Ovary (tissue), 10 donors: ENCODE measurements at places on chromosomes 5 and 9.

DNA sequence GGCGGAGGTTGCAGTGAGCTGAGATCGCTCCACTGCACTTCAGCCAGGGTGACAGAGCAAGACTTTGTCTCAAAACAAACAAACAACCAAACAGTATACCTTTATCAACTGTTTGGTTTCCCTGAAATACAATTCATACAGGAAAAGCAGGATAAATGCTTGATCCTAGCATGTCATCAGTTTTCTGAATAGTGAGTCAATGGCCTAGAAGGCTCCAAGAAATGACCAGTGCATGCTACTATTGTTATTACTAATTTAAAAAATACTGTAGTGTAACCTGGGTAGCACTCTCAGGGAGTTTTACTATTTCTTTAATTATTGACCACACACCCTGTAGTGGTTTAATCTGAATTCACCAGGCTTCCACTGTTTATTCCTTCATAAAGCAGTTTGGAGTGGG, 101.0 kb upstream of the PTPN3 start:
- DNase-seq: no peak

DNA sequence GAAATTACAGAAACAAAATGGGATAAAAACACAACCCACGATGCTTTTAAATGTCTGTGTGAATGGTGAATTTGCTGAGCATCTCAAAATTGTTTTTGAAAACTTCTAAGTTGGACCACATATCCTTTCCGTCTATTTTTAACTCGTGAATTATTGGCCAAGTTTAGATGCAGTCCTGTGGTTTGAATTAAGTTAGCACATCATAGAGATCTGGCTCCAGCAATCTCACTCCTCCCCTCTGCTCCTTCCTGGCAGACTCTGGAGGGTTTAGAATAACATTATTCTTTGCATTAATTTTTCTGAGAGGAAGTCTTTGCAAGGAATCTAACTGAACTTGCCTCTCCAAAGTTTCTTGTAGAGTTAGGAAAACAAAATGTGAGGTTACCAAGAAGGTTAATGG, 14.5 kb upstream of the ANKRD55 start:
- DNase-seq: no peak

DNA sequence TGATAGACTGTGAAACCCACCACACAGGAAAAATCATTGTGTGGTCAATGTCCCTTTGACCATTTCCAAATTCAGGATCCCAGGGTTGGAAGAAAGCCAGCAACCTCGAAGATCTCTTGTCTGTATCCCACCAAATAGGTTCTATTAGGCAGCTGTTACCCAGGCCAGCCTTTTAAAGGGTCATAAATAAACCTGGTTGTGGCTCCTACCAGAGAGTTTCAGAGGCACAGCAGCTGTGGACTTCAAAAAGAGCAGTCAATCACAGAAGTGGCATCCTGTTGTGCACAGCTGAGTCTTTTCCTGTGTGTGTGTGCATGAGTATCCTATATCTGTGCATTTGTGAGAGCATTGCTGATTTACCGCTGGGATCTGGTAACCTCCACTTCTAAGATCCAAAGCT, 23.7 kb upstream of the OR2S2 start:
- no peak for DNase-seq

DNA sequence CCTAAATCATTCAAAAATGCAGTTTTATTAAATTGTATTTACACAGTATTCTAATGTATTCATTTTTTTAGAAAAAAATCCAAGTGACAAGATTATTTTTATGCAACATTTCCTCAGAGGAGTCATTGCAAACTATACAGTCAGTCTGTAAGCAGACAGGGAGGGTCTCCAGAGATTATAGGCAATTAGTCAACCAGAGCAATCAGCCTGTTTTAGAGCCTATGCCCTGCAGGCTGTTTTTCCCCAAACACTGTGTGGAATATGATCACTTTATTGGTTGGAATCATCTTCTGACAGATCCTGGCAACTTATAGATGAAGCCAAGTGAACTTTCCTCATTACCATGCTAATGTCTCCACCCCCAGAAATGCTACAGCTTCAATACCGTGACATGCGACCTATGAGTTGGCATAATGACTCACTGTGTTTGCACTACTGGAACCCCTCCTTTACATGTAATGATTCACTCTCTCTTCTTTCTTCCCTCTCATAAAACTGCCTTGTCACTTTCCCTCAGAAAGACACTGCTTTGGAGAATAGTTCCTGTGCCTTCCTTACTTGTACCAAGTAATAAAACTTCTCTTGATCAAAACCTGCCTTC, 577.7 kb upstream of the FTMT start:
- no peak for DNase-seq

GRCh38 chr9:92247296-92247695, 46.2 kb downstream of the IARS1 start:
- no peak for DNase-seq

DNA sequence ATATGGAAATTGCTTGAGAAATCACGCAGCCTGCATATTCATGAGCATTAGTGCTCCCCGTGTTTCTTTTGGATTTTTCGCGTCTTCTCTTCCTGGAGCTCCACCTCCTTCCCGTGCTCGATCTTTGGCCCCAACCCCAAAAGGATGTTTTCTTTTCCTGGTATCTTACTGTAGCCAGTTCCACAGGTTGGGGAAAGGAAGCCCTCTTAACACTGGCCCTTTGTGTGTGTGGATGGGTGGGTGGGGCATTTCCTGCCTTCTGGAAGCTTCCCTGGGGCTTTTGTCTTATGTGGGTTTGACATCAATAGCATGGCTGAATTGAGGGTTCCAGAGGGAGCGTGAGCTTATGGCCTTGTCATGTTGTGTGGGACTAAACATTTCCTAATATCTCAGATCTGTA, 21.9 kb downstream of the STXBP1 start:
- DNase-seq: no peak
